ENCODE measurements at places on chromosomes 1 and 21.

DNA sequence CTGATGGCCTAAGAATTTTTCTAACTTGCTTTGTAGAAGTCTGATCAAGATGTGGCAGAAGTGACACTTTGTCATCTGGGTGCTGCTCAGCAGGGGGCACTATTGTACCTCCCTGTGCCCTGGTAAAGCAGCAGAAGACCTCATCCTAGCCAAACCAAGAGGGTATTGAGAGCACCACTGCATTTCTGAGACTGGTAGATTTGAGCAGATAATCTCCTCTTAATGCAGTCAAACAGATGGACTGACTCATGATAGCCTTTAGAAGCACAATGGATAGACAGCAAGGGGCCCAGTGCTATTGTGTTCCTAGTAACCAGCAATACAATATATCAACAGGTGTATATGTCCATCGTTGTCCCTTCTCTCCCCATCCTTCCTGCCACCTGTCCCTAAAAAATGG, 5.7 kb downstream of the TPM3 start:
- peak; percentile 41 for DNase-seq

- DNase-seq = no peak
Observed at GRCh38 chr1:51986718-51987117, 3.8 kb downstream of the RAB3B start.

DNA sequence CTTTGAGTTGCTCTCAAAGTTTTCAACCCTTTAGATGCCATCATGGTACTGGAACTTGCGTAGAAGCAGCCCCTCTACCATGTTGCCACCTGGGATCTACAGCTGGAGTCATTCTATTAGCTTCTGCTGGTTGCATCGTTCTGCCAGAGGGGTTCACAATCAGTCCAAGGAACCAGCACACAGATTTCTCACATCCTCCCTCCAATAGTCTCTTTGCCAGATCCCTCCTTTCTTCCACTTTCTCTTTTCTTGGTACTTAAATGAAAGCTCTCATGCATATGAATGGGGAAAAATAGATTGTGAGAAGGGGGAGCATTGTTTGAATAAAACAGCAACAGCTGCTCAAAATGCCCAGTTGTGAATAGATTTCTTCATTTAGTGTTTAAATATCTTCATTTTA, 4.2 kb upstream of the C8A start:
- DNase-seq = no peak

- peak; percentile 27 for DNase-seq
Observed at GRCh38 chr1:40232444-40232843, 15.3 kb upstream of the TMCO2 start.

DNA sequence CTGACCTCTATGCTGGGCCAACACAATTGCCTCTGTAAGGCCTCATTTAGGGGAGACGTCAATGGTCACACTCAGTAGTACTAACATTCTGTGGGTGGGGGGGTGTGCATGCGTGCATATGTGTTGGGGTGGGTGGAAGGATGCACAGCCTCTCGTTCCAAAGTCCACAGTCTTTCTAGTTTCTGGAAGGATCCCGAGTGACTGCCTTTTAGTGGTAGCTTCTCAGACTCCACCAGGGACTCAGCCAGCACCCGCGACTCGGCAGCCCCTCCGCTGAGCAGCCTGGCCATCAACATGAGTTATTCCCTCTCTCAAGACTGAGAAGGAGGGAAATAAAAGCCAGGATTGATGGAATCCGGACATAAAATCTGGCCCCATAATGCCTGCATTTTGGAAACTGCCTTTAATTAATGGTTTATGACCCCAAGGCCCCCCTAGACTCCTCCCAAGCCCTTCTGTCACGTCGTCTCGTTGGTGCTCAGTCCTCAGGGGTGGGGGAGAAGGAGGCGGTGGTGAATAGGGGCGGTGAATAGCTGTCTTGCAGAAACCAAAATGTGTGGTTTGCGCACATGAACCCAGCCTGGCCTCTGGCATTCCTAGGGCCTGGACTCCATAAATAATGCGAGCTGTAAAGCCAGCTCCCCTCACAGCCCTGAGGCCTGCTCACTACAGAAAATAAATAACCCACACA, 65.1 kb upstream of the TMEM51 start:
- no peak for DNase-seq

GRCh38 chr21:45430521-45431501, 25.8 kb downstream of the COL18A1 start:
- no peak for DNase-seq

- no peak for DNase-seq
Observed at GRCh38 chr1:59672851-59673572, 141.7 kb upstream of the HOOK1 start.

GRCh38 chr1:22056936-22057335, 4.4 kb downstream of the CDC42 start:
- no peak for DNase-seq

GRCh38 chr1:114318961-114319360, 165.3 kb upstream of the SYT6 start:
- DNase-seq = no peak

GRCh38 chr1:233143241-233143640, 152.3 kb downstream of the PCNX2 start:
- no peak for DNase-seq

GRCh38 chr1:200512191-200512590, 102.4 kb upstream of the ZNF281 start:
- no peak for DNase-seq

Measured in activated T-cell treated with anti-CD3 and anti-CD28 coated beads for 1 hour (primary cell).